ENCODE measurements at places on chromosomes 11 and 22.
A peak's percentile ranks its signal among the peaks of the same experiment; 100 is the strongest.

- H3K4me1 ChIP-seq: no peaks in the 10 kb centered on the region
- no peak overlapping the region for H3K27ac ChIP-seq
- no peaks in the 10 kb centered on the region for H3K36me3 ChIP-seq
Measured at GRCh38 chr11:44823868-44824267, 97.1 kb downstream of the TSPAN18 start.

GRCh38 chr11:75492181-75492820 lies 33.4 kb downstream of the GDPD5 start:
- no peaks in the 10 kb centered on the region for H3K36me3 ChIP-seq
- H3K27me3 ChIP-seq: peaks cover 1% of the 10 kb centered on the region
- H3K4me1 ChIP-seq: peaks cover 18% of the 10 kb centered on the region
- H3K27ac ChIP-seq: no peak overlapping the region

- H3K27ac ChIP-seq: peak overlapping the region; percentile 98
- peak; percentile 83 for DNase-seq
- H3K4me3 ChIP-seq: peak overlapping the region; percentile 96
- H3K4me1 ChIP-seq: peaks cover 75% of the 10 kb centered on the region
Measured at GRCh38 chr11:46348566-46349401, 1.5 kb downstream of the DGKZ start.

- H3K27me3 ChIP-seq: peaks cover 5% of the 10 kb centered on the region
- no peaks in the 10 kb centered on the region for H3K4me1 ChIP-seq
- no peaks in the 10 kb centered on the region for H3K36me3 ChIP-seq
- no peak overlapping the region for H3K4me3 ChIP-seq
- DNase-seq: no peak
- H3K27ac ChIP-seq: no peak overlapping the region
Measured at GRCh38 chr11:81496601-81497000, 1237.1 kb downstream of the FAM181B start.

GRCh38 chr22:42682113-42682851 lies 33.1 kb upstream of the CYB5R3 start:
- H3K27me3 ChIP-seq: peaks cover 2% of the 10 kb centered on the region
- no peak overlapping the region for H3K27ac ChIP-seq
- H3K4me1 ChIP-seq: no peaks in the 10 kb centered on the region
- H3K36me3 ChIP-seq: no peaks in the 10 kb centered on the region

- no peak for DNase-seq
- peaks cover 53% of the 10 kb centered on the region for H3K4me1 ChIP-seq
- peaks cover 6% of the 10 kb centered on the region for H3K27me3 ChIP-seq
- peak overlapping the region; percentile 70 for H3K27ac ChIP-seq
- H3K4me3 ChIP-seq: no peak overlapping the region
- peaks cover 14% of the 10 kb centered on the region for H3K36me3 ChIP-seq
Measured at GRCh38 chr11:63548178-63548577, 11.6 kb downstream of the PLAAT4 start.

DNA sequence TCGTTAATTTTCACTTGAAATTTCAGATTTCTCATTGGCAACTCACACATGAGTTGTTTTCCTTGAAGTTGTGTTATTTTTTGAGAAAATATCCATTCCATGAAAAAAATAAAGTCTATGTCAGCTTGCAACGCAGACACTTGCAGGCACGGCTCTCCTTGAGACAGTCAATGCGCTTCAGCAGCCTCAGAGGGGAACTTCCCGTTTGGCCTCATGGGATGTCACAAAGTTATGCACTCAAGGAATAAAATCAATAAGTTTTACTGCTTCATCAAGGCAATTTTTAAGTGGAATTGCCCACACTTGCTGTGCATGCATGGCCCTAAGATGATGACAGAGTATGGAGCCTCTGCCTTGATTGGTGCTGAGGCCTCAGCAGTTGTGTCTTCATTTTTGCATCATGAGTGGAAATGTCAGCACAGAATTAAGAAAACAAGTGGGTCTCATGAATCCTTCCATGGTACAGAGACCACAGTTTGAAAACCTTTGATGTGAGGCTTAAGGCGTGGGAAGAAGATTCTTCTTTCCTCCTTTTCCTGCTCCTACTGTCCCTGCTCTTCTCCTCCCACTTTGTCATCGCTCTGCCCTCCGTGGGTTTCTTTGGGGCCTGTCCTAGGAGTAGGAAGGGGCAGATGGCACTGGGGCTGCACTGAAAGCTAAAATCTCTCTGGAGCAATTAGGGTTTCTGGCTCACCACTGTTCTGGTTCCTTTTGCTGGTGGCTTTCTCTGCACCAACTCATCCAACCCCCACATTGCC lies 509.0 kb upstream of the B3GAT1 start:
- no peaks in the 10 kb centered on the region for H3K36me3 ChIP-seq
- H3K4me1 ChIP-seq: no peaks in the 10 kb centered on the region
- H3K27me3 ChIP-seq: peaks cover 2% of the 10 kb centered on the region
- H3K4me3 ChIP-seq: no peak overlapping the region
- H3K27ac ChIP-seq: no peak overlapping the region

GRCh38 chr11:117100556-117100955 lies 2.3 kb upstream of the SIK3 start:
- H3K4me1 ChIP-seq: peaks cover 47% of the 10 kb centered on the region
- H3K4me3 ChIP-seq: no peak overlapping the region
- no peaks in the 10 kb centered on the region for H3K36me3 ChIP-seq
- H3K27ac ChIP-seq: peak overlapping the region; percentile 99
- H3K27me3 ChIP-seq: peaks cover 19% of the 10 kb centered on the region
- DNase-seq: peak; percentile 51

- DNase-seq: no peak
- peaks cover 7% of the 10 kb centered on the region for H3K27me3 ChIP-seq
- H3K4me3 ChIP-seq: no peak overlapping the region
- H3K36me3 ChIP-seq: no peaks in the 10 kb centered on the region
- H3K27ac ChIP-seq: no peak overlapping the region
Measured at GRCh38 chr11:14022821-14023220, 60.3 kb downstream of the SPON1 start.

- H3K4me3 ChIP-seq: no peak overlapping the region
- no peaks in the 10 kb centered on the region for H3K27me3 ChIP-seq
- no peaks in the 10 kb centered on the region for H3K36me3 ChIP-seq
- no peaks in the 10 kb centered on the region for H3K4me1 ChIP-seq
- no peak for DNase-seq
Measured at GRCh38 chr11:29985248-29985647, 31.6 kb downstream of the KCNA4 start.

DNA sequence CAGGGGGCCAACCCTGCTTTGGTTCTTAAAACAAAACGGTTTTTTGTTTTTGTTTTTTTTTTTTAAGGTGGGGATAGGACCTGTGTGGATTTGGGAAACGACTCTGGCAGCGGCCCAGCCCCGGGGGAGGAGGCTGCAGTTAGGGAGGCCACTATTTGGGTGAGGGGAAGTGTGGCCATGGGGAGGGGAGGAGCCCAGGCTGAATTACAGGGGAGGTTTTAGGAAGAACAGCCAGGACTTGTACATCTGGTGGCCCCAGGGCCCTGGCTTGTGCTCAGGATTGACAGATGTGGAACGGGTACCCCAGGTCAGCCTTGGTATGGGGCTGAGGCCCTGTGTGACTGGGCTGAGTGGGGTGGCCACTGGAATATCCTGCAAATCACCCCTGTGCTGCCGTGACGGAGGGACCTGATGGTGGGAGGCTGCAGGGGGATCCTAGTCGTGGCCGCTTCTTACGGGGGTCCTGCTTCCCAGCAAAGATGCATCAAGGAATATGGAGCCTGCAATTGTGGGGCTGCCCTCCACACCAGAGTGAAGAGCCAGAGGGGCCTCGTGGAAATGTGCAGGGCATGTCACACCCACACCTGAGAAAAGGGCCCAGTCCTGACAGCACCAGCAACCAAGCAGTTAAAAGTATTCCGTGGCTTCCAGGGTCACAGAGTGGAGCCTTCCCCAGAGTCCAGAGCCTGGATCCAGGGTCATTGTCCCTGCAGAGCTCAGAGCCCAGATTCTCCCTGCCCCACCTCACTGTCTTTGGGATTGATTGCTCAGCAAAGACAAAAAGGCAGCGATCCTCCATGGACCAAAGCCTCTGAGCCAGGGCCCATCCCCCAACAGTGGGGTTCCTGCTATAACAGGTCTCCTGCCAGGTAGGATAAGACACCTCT lies 55.2 kb upstream of the WNT7B start:
- no peaks in the 10 kb centered on the region for H3K36me3 ChIP-seq
- no peak for DNase-seq
- no peak overlapping the region for H3K4me3 ChIP-seq
- no peak overlapping the region for H3K27ac ChIP-seq
- H3K27me3 ChIP-seq: peaks cover 8% of the 10 kb centered on the region

GRCh38 chr11:113026778-113027177 lies 65.6 kb downstream of the NCAM1 start:
- H3K4me1 ChIP-seq: peaks cover 91% of the 10 kb centered on the region
- DNase-seq: no peak
- peak overlapping the region; percentile 40 for H3K27ac ChIP-seq

DNA sequence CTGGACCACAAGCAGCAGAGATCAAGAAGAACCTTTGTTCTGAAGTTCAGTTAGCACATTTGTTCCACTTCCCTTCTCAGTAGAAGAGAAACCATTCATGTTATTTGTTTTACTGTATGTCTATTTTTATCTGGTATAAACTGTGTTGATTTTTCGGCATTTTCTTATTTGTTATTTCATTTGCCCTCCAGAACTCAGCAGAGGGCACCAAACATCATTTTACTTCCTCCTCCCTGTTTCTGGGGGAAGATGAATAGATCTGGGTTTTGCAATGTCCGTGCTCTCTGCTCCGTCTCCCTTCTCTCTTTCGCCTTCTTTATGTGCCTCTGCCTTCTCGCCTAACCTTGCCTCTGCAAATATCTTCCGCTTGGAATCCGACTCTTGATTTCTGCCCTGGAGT lies 366.9 kb downstream of the NTM start:
- no peaks in the 10 kb centered on the region for H3K4me1 ChIP-seq
- DNase-seq: no peak
- no peak overlapping the region for H3K4me3 ChIP-seq
- no peaks in the 10 kb centered on the region for H3K36me3 ChIP-seq
- H3K27ac ChIP-seq: no peak overlapping the region
- H3K27me3 ChIP-seq: no peaks in the 10 kb centered on the region

- H3K4me3 ChIP-seq: no peak overlapping the region
- DNase-seq: no peak
- H3K27me3 ChIP-seq: no peaks in the 10 kb centered on the region
- H3K4me1 ChIP-seq: no peaks in the 10 kb centered on the region
- no peak overlapping the region for H3K27ac ChIP-seq
Measured at GRCh38 chr11:126925321-126926093, 75.1 kb downstream of the KIRREL3 start.

DNA sequence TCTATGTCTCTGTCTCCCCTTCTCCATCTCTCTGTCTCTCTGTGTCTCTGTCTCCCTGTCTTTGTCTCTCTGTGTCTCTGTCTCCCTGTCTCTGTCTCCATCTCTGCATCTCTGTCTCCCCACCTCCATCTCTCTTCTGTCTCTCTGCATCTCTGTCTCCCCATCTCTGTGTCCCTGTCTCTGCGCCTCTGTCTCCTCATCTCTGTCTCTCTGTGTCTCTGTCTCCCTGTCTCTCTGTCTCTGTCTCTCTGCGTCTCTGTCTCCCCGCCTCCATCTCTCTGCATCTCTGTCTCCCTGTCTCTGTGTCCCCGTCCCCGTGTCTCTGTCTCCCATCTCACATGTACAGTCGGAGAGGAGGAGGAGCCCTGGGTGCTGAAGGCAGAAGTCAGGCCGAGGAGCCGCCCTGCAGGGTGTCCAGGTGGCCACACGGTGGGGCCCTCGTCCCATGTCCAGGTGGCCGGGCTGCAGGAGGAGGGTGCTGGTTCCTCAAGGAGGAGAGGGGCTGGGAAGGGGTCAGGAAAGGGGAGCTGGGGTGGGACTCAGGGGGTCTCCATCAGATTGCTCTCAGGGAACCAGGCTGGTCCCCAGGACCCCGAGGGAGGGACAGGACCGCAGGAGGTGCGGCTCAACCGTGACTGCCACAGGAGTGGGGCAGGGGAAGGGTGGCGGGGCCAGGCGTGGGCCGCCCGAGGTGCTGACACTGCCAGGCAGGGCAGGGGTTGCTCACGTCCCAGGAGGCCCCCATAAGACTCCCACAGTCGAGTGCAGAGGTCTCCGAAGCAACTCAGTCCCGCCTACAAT lies 25.6 kb upstream of the TH start:
- no peak overlapping the region for H3K27ac ChIP-seq
- peak; percentile 79 for DNase-seq
- H3K4me3 ChIP-seq: no peak overlapping the region
- peaks cover 4% of the 10 kb centered on the region for H3K36me3 ChIP-seq

- H3K27ac ChIP-seq: no peak overlapping the region
- peaks cover 6% of the 10 kb centered on the region for H3K36me3 ChIP-seq
- no peak for DNase-seq
- no peaks in the 10 kb centered on the region for H3K27me3 ChIP-seq
- no peaks in the 10 kb centered on the region for H3K4me1 ChIP-seq
- H3K4me3 ChIP-seq: no peak overlapping the region
Measured at GRCh38 chr22:38078046-38078840, 5.7 kb downstream of the SLC16A8 start.

All from immature natural killer cell (primary cell).